Smooth muscle cell of the coronary artery (primary cell): ENCODE measurements at places on chromosomes 5 and 9. TPM values are rescaled to one million over a fixed set of nuclear protein-coding genes. Genes with fewer than 3 reads are reported as not detected.

FOXD1 gene
- 0.82 and 2.5 TPM in 2 replicates for total RNA-seq

GABRB2 gene
- total RNA-seq: under 0.01 TPM in 1 of 2 replicates, not detected in the other

ANKRD20A1 gene
- 1.1 TPM in 1 of 2 replicates, not detected in the other for total RNA-seq

CETN3 gene
- 11.6 and 12.3 TPM in 2 replicates for total RNA-seq

SPAG8 gene
- total RNA-seq: 1.2 and 1.3 TPM in 2 replicates

ELAVL2 gene
- total RNA-seq: under 0.01 and 0.47 TPM in 2 replicates

FAM169A gene
- under 0.01 and 0.60 TPM in 2 replicates for total RNA-seq

RFESD gene
- total RNA-seq: 1.8 and 2.3 TPM in 2 replicates

DOLK gene
- 19.7 and 20.4 TPM in 2 replicates for total RNA-seq
